Muscle of leg (tissue), 16 donors: ENCODE measurements at places on chromosomes 16 and 17. TPM values are rescaled to one million over a fixed set of nuclear protein-coding genes. Genes with fewer than 3 reads are reported as not detected.

DNA sequence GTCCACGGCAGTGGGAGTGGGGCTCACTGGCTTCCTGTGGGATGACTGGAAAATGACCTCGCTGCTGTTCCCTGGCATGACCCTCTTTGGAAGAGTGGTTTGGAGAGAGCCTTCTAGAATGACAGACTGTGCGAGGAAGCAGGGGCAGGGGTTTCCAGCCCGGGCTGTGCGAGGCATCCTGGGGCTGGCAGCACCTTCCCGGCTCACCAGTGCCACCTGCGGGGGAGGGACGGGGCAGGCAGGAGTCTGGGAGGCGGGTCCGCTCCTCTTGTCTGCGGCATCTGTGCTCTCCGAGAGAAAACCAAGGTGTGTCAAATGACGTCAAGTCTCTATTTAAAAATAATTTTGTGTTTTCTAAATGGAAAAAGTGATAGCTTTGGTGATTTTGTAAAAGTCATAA lies 7.8 kb upstream of the RNF213 start:
- no peak for DNase-seq

DNA sequence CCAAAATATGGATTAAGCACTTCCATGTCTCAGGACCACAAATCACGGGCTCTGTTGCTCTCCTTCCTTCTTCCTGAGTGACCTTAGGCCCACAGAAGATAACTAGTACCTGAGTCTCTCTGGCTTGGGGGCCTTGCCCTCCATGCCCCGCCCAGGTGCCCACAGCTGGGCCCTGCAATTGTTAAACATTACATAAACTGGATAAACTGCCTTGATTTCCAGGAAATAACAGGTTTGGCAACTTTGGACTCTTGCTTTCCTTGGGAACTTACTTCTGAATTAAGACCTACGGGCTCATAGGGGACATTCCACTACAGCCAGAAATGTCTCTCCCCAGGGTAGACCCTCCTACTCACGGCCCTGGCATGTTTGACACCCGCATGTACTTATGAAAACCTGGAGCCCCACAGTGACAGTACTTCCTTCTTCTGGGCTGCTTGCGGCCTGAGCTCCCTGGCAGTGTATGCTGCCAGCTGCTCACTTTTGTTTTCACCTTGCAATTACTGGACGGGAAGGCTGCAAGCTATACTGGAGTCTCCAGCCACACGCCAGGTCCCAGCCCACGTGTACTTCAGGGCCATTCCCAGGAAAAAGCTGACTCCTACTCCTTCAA lies 2.3 kb upstream of the UBALD2 start:
- DNase-seq = no peak

DNA sequence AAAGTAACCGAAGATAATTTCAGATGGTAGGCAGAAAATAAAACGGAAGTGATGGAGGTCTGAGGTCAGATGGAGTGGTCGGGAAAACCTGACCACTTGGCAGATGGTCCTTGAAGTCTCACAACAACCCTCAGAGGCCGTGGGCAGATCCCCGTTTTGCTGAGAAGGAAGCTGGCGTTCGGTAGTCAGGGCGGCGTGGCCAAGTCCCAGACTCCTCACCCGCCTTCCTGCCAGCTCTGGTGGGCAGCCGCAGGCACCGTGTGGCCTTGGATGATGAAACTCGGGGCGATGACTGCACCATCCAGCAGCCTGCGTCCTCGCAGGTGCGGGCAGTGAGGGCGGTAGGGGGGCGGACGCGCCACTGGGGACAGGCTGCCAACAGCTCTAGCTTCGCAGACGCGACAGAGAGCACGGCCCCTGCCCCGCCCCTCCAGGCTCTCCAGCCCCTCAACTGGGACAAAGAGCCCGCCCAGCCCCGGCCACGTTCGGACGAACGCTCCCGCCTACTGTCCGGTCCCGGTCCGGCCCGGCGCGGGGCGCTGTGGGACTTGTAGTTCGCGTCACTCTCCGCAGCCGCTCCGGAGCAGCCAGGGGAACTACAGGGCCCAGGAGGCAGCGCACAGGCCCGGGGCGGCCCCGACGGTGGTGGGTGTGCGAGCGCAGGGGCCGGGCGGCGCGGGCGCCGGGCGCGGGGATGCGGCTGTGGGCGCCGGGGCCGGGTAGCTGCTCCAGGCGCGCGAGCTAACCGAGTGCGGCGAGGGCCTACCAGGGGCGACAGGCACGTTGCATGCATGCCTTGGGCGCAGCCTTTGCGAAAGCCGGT lies at the start of gene GPT2:
Gene GPT2 (plus strand): TSS at position 673 of the 823 bp plus-strand sequence. CDS start 354 bp downstream, outside the sequence.
- DNase-seq = peak; percentile 98

DNA sequence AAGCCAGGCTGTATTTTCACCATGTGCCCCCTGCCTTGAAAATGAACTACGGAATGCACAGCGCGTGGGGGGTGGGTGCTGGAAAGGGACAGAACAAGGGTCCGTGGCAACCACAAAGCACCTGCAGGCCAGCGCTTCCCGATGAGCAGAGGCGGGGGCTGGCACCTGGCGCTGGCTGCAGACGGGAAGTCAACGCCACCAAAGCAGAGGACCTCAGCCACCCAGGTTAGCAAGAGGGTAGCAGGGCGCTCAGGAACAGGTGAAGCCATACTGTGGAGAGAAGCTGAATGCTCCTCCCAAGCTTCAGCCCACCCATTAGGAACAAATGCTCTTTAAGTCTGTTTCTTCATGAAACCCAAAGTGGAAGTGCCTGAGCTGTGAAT lies 64.7 kb downstream of the KLHDC4 start:
- DNase-seq = no peak

DNA sequence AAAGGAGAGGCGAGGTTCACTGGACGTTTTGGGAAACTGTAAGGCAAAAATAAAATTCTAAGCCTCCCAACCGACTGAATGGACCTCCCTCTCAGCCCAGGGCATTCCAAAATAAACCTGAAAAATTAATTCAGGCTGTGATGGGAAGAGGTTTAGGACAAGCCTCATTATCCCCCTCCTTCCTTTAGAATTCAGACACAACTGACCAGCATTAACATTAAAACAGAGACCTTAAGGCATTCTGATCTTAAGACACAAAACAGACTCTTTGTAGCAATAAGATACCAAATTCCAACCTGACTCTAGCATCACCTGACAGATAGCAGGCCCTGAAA lies 298 bp upstream of the LDHD start:
- DNase-seq = no peak

- no peak for DNase-seq
Observed at GRCh38 chr17:82922646-82923045, 82.8 kb upstream of the ZNF750 start.

SP6 gene
- 0.18 TPM for total RNA-seq

RND2 gene
- total RNA-seq = 0.35 TPM

TP53TG3B gene
- not detected for total RNA-seq

CDRT4 gene
- total RNA-seq = 4.0 TPM
